Suppressor macrophage treated with lipopolysaccharide for 1 hour (primary cell): ENCODE measurements at places on chromosomes 2 and 18.

DNA sequence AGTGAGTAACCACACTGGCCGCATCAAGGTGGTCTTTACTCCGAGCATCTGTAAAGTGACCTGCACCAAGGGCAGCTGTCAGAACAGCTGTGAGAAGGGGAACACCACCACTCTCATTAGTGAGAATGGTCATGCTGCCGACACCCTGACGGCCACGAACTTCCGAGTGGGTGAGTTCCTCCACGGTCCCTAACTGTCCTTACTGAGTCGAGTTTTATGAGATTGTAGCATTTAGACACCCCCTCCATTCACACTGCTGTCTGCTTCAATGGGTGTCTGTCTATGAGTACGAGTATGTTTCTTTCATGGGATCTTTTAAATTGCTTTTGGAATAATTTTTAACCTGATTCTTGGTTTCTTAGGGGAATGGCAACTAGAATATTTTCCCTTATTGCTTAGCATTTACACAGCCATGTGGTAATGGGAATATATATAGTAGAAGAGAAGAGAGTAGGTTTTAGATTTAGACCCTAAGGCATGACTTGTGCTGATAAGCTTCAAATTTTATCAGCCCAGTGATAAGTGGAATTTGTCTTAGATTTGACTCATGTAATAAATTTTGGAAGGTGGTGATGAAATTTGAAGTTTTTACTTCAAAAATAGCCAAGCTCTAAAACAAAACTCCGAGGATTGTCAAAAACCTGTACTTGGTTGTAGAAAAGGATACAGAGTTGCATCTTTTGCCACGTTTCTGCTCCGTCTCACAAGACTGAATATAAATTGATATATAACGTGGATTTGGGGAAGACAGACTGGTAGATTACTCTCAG, 188.2 kb downstream of the LTBP1 start:
- no peak for DNase-seq

- no peak for DNase-seq
Observed at GRCh38 chr2:215188078-215188477, 49.7 kb upstream of the ABCA12 start.

DNA sequence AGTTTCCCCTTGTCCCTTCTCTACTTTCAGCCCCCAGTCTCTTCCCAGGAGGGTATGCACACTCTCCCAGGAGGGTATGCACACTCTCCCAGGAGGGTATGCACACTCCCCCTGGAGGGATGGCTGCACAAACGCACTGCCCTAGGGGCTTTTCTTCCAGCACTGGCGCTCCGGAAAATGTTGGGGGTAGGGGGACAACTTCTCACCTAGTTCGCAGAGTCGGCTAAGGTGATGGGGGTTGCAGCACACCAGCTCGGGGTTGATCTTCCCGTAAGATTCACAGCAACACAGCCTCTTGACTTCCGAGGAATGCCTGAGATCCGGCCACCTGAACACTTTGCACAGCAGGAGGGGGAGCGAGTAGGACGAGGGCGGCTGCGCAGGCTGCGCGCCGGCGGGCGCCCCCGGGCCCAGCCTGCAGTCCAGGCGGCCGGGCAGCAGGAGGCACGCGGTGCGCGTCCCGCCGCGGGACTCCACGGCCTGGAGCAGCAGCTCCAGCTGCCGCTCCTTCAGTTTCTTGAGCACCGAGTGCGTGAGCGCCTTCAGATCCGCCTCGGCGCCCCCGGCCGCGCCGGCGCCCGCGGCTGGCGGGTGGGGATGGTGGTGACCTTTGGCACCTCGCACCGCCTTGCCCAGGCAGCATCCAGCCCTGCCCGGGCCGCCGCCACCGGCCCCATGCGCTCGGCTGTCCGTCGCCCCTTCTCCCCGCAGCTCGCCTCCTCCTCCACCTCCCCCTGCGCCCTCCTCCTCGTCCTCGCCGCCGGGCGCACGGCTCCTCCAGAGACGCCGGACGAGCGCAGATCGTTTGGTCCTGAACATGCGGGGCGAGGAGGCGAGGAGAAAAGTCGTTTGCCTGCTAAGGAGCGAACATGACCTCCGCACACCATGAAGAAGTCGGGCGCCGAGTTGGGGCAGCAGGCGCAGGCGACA, 894 bp downstream of the SMAD7 start:
- peak; percentile 83 for DNase-seq

DNA sequence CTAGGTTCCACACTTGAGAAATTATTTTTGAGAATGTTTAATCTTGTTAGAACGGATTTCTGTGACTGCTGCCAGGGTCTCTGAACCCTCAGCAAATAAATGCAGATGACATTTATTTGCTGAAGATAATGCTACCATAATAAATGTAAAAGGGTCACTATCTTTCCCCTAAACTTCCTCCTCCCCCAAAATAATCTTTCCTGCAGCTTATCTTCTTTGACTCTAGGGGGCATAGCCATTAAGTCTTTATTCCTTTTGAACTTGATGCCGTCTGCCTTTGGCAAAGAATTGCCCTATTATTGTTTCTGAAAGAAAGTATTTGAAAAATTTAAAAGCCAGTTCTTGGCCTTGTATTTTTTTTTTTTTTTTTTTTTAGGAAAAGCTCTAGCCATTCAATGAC, 63.6 kb upstream of the ACSL3 start:
- peak; percentile 48 for DNase-seq

GRCh38 chr18:3529601-3530000, 79.6 kb downstream of the TGIF1 start:
- DNase-seq: no peak

GRCh38 chr2:55063226-55063625, 13.0 kb upstream of the RTN4 start:
- DNase-seq: peak; percentile 42

- DNase-seq: no peak
Observed at GRCh38 chr2:197871780-197872456, 67.5 kb downstream of the PLCL1 start.

- no peak for DNase-seq
Observed at GRCh38 chr18:4399929-4400328, 55.2 kb downstream of the DLGAP1 start.

DNA sequence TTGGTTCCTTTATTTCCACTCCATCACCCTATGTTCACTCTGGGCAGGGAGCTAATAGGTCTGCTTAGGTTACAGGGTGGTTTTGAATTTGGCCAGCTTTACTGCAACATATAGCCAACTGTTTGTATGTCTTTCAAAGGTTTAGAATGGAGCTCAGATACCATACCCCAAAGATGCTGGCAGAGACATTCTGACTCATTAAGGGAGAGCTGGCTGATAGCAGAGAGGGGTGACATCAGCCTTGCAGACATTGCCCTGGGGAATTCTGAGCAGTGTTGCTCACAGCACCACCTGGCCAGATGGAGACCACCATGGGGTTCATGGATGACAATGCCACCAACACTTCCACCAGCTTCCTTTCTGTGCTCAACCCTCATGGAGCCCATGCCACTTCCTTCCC, 2.1 kb downstream of the PROKR1 start:
- DNase-seq: peak; percentile 8

DNA sequence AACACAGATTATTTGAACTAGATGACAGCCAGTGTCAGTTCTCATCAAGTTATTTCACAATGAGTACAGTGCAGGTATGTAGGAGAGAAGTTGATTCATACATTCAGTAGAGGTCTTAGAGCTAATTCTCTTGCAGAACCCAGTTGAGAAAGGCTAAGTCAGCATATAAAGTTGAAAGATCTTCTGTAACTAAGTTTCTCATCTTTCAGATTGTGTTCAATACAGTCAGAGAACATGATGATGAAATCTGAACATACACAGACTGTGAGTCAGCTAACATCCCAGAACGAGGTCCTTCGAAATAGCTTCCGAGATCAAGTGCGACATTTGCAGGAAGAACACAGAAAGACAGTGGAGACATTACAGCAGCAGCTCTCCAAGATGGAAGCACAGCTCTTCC, 41.9 kb upstream of the LIMS1 start:
- DNase-seq: no peak

- DNase-seq: no peak
Observed at GRCh38 chr2:204027091-204027490, 90.5 kb downstream of the ICOS start.

DNA sequence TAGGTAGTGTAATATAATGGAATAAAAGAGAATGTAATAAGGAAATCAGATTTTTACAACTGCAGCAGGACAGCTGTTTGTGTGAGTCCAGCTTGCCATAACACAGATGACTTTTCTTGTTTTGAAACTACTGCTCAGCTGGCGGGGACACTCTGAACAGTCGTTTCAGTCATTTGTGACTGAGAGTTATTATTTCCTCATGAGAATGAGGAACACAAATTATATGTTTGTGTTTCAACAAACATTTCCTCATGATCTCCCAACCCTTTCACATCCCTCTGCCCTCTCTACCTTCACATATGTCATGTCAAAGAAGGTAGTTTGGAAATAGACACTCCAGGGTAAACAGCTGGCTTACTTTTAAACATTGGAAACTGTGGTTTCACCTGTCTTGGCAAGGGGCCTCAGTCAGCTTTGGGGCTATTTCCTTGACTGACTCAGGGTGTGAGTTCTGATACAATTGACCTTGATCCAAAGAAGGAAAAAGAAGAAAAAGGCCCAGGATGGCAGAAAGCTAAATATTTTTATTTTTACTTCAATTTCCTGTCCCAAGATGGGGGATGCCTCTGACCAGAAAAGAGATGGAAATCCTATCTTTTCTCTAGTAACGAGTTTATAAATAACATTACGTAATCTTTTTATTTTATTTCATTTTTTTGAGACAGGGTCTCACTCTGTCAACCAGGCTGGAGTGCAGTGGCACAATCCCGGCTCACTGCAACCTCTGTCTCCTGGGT, 593 bp downstream of the SP140L start:
- peak; percentile 79 for DNase-seq

DNA sequence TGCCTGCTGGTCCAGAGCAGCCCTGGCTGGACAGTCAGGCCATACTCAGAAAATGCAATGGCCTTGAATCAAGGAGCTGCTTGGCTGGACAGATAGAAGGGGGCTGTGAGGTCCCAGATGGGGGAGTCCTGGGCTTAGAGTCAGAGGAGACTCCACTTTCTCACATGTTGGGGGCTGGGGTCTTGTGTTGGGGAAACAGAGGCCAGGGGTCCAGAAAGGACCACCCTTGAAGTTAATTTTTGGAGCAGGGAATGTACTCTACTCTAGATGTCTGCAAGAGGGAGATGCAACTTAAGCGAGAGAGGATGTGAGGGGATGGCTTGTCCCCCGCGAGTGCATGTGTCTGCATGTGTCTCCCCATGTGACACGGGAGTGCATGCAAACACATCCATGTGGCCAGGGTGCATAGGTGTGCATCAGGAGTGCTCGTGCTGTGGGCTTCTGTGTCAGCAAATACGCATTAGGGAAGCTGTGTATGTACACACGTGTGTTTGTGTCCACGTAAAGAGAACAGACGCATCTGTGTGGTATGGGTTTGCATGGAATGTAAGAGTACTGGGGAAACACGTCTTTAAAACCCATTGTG, 303.2 kb downstream of the MYCN start:
- no peak for DNase-seq

- DNase-seq: no peak
Observed at GRCh38 chr18:21774722-21775121, 34.1 kb downstream of the MIB1 start.

GRCh38 chr18:13183790-13184189, 34.8 kb upstream of the LDLRAD4 start:
- DNase-seq: no peak

- no peak for DNase-seq
Observed at GRCh38 chr2:124923097-124923496, 898.0 kb downstream of the CNTNAP5 start.

- no peak for DNase-seq
Observed at GRCh38 chr2:20599001-20599600, 51.8 kb downstream of the HS1BP3 start.

DNA sequence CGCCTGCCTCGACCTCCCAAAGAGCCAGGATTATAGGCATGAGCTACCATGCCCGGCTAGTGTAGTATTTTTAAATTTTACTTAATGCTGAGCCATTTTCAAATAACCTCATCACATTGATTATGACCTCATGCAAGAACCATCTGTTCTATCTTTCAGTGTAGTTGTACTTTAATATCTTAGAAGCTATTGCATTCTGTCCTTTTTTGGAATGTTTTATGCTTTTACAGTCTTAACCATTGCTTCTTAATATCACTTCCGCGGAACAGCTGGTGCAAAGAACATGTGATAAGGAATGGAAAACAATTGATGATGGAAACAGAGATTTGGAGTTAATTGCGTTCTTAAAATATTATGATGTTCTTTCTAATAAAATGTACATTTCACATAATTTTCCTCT, 2.7 kb downstream of the GEN1 start:
- DNase-seq: no peak

DNA sequence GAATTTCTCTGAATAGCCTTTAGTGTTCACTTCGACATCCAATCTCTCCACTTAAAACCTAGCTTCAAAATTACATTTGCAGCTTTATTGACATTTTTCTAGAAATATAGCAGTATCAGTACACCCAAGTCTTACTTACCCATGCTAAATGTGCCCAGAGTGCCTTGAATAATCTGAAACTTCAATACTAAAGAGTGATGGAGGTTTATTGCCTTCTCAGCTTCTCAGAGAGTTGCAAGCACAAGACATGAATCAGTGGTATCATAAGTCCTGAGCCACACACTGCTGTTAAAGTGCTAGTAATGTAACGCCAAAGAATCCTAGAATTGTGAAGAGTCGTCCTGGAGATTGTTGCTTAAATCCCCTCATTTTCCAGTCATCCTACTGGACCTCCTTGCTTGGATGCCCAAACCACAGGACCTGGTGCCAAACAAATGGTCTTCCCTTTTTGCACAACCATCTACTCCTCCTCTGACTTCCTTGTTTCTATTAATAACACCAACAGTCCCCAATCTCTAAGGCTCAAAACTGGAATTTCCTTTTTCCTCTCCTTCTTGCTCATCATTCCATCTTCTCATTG, 83.2 kb upstream of the SPATS2L start:
- DNase-seq: peak; percentile 34
